ENCODE measurements at places on chromosomes 1 and 21. TPM values are rescaled to one million over a fixed set of nuclear protein-coding genes. Genes with fewer than 3 reads are reported as not detected.

FCRL5 gene
- 0.14 TPM for total RNA-seq

VSIG8 gene
- total RNA-seq: not detected

SARS1 gene
- 113 TPM for total RNA-seq

CRNN gene
- total RNA-seq: not detected

TRIM45 gene
- 7.2 TPM for total RNA-seq

ZNF436 gene
- total RNA-seq: 14.2 TPM

KRTAP19-5 gene
- total RNA-seq: not detected

CFAP45 gene
- 0.37 TPM for total RNA-seq

TMEM51 gene
- total RNA-seq: 43.7 TPM

TEX38 gene
- 0.35 TPM for total RNA-seq

All from mucosa of gallbladder (tissue), 1 donor.